ENCODE measurements at places on chromosomes 2 and 18.

- DNase-seq = no peak
These were observed 36.7 kb upstream of the ITGA4 start for GRCh38 chr2:181420259-181421130.

DNA sequence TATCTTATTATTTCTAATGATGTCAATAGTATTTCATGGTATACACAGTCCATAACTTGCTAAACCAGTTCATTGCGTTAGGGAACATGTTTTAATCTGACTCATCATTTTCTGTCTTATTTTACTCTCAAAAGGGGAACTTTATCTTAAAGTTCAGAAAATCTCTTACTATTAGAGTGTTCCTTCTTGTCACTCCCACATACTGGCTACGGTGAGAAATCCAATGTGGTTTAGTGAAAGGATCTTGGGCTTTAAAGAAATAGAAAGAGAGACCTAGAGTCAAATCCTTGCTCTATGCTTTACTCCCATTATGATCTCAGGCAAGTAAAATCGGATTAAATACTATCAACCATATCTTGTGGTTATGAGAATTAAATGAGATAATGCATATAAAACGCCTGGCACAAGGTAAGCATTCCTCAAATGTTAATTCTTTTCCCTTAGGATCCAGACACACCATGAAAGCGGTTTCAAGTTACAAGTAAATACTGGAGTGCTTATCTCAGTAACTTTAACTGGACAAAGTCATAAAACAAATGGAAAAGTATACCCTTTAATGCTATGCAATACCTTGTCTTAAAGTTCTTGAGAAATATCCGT is 576.0 kb downstream of the ARHGAP15 start:
- no peak for DNase-seq

DNA sequence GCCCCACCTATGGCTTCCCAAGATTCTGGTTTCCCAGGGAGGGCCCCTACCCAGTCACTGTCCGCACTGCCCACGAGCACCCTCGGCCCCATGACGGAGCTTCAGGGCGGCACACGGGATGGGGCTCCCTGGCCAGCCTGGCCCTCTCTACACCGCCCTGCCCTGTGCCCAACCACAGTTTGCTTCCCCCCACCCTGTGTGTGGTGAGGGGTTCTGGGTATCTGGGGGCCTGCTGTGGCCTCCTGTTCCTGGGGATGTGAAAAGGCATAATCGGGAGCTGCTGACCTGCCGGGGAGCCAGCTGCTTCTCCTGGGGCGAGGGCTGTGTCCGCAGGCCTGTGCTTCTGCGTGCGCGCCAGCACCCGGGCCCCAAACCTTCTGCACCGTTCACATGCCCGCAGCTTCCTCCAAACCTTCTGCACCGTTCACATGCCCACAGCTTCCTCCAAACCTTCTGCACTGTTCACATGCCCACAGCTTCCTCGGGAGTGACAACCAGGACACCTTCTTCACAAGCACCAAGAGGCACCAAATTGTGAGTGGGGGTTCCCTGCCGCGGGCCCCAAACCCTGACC is 12.4 kb downstream of the ANO7 start:
- no peak for DNase-seq

- DNase-seq = no peak
These were observed 23.7 kb upstream of the DSG1 start for GRCh38 chr18:31294199-31294747.

DNA sequence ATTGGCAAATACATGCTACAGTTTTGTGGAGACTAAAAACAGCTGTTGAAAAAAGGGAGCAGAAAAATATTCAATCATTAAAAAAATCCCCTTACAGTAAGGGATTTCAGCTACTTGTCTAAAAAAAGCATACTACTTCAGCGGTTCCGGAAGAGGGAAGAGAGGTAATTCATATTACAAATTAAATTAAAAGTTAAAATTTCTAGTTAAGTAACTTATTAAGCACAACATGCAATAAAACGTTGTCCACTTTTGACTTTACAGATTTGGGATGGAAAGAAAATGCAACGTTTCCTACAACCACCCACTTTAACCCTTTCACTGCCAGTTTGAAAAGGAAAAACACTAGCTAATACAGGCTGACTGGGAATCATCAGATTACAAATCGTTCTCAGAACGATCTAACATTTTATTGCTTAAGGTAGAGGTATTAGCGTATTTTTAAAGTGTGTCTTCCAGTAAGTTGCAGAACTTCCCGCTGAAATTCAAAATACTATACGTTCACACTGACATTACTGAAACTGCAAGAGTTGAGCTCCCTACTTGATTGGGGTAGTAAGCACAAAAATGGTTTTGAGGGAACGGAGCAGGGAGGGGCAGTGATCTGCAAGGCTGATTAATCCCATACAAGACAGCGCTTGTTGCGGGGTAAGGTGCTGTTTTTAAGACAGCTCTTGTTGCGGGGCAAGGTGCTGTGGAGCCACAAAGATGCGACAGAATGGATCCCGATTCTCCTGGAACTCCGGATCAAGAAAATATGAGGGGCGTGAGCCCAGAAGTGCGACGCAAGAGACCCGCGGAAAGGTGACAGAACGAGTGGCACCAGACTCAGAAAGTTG is 743 bp downstream of the HADHA start:
- no peak for DNase-seq

DNA sequence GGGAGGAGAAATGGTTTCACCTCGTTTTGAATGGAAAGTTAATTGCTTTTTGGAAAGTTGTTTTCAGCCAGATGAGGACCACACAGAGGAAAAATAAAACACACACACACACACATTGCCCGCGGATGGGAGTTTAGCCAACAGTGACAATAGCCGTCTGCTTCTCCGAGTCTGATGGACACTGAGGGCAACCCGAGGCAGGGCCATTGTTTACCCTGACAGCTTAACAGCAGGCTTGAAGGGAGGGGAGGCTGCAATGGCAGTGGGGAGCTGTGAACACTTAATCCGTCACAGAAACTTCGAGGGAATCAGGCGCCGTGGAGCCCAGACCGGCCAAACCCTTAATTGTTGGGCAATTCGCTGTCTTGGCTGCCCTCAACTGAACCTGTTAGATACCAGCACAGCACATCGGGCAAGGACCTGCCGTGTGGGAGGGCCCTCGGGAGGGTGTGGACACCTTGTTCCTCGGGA is 145.9 kb downstream of the ACKR3 start:
- DNase-seq = no peak

DNA sequence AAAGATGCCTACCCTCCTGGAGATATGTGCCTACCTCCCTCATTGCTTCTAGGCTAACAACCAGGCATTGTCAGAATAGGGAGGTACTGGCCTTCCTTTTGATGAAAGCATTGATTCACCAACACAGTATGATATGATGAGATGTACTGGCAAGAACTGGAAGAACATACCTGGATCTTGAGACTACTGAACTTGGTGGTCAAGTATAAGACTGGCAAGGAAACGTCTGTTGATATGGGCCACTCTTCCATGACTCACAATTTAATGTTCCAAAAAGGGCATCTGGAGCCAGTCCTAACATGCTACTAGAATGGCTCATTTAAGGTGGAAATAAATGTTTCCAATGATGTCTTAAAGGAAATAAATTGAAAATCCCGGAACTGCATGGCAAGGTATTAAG is 18.1 kb downstream of the DTNB start:
- DNase-seq = no peak

DNA sequence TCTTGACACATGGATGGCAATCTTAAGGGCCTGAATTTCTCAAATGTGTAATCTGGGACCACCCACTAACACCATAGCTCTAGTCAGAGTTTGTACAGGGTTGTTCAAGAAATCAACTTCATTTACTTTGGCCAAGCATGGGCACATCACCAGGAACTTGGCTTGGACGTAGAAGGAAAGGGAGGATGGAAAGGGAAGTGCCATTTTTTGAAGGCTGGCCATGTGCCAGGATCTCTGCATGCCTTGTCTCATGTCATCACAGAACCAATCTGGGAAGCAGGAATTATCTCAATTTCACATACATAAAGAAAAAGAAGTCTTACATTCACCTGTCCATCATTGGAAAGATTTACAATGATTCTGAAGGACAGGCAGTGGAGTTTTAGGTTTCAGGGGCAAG is 128.1 kb downstream of the ANTXR1 start:
- DNase-seq = no peak

DNA sequence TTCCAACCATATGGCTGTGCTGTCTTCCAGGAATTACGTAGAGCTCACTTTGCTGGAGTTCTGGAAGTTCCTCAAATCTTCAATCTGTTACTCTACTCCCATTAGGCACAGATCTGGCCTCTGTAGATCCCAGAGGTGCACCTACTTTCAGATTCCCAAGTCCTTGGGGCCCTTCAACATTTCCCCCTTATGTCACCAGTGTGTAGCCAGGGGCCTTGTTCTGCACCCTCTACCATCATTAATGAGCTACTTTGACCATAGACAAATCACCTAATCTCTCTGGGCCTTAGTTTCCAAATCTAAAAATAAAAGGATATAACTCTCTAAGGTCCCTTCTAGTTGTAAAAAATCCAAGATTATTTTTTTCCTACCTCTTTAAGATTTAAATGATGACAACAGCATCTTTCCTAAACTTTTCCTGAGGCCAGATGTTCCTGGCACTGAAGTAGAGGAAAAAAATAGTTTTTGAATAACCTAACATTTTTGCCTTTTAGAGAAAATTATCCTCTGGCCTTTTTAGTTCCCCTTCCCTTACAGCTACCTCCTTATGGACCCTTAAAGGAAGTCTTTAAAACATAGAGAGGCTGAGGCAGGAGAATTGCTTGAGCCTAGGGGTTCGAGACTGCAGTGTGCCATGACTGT is 31.0 kb upstream of the WIPF1 start:
- DNase-seq = no peak

Data from stimulated activated CD8-positive, alpha-beta memory T cell treated with anti-CD3 and anti-CD28 coated beads, Interleukin-7, amount 100 ng/mL, for 1 hour (primary cell).